ENCODE measurements at places on chromosomes 12 and 14. TPM values are rescaled to one million over a fixed set of nuclear protein-coding genes. Genes with fewer than 3 reads are reported as not detected.

Gene MYF5
- total RNA-seq: not detected

Gene TPI1
- 1,427 TPM for total RNA-seq

Gene ACOT6
- not detected for total RNA-seq

Gene NKX2-8
- total RNA-seq: 4.2 TPM

Gene PTPRB
- 0.93 TPM for total RNA-seq

Gene MYF6
- not detected for total RNA-seq

Gene KRT8
- total RNA-seq: 3,255 TPM

Gene TSPAN19
- total RNA-seq: 0.18 TPM

Gene RNASE1
- not detected for total RNA-seq

Gene CD163L1
- 0.53 TPM for total RNA-seq

Gene NFE2
- total RNA-seq: 0.07 TPM

Gene IFI27L1
- 17.7 TPM for total RNA-seq

Gene POTEG
- not detected for total RNA-seq

Gene PELI2
- total RNA-seq: 1.7 TPM

Gene CLEC4D
- total RNA-seq: not detected

Gene SERPINA1
- 3.1 TPM for total RNA-seq

Gene AICDA
- not detected for total RNA-seq

Gene NTN4
- total RNA-seq: 57.2 TPM

Gene TGFB3
- 0.99 TPM for total RNA-seq

Gene CELA1
- not detected for total RNA-seq

Gene IL22
- not detected for total RNA-seq

Gene RFLNA
- not detected for total RNA-seq

Gene SFSWAP
- 30.9 TPM for total RNA-seq

Gene KRT77
- total RNA-seq: not detected

Gene CISTR
- not detected for total RNA-seq

Gene CEBPE
- total RNA-seq: not detected

Gene C12orf54
- not detected for total RNA-seq

Gene SLC35F4
- not detected for total RNA-seq

Gene CSRP2
- total RNA-seq: 20.9 TPM

Gene GPR84
- total RNA-seq: not detected

Gene CLEC7A
- total RNA-seq: not detected

Gene TMEM233
- total RNA-seq: 0.06 TPM

Gene NOS1
- 0.54 TPM for total RNA-seq

Gene DGKA
- 19.8 TPM for total RNA-seq

Gene GNG2
- 1.8 TPM for total RNA-seq

Gene CACNB3
- 48.8 TPM for total RNA-seq

Gene SSPN
- total RNA-seq: 0.54 TPM

Gene ADAM21
- 0.07 TPM for total RNA-seq

Gene MANSC1
- 4.3 TPM for total RNA-seq

Gene RPL10L
- not detected for total RNA-seq

Gene GLT1D1
- total RNA-seq: not detected

Gene PMEL
- total RNA-seq: 1.4 TPM

Gene OTUB2
- 4.4 TPM for total RNA-seq

Gene MGP
- not detected for total RNA-seq

Gene ITGA7
- total RNA-seq: 1.6 TPM

Gene SCN8A
- total RNA-seq: 1.8 TPM

Gene LALBA
- total RNA-seq: not detected

Gene MFAP5
- total RNA-seq: 0.36 TPM

Gene LRRC43
- total RNA-seq: 0.27 TPM

Gene ASB2
- 2.2 TPM for total RNA-seq

Gene FAM161B
- total RNA-seq: 1.9 TPM

Gene CCDC63
- not detected for total RNA-seq

Gene VDR
- total RNA-seq: 3.6 TPM

Gene HELB
- total RNA-seq: 0.90 TPM

Gene SIRT4
- 0.80 TPM for total RNA-seq

Gene C12orf60
- 0.95 TPM for total RNA-seq

Gene KRT2
- total RNA-seq: not detected

Gene ERBB3
- 1.3 TPM for total RNA-seq

Gene SLC39A5
- total RNA-seq: not detected
